Stimulated activated CD4-positive, alpha-beta T cell treated with anti-CD3 and anti-CD28 coated beads, TNF-alpha, amount 100 ng/mL, for 1 hour (primary cell): ENCODE measurements at places on chromosomes 12 and 14.

DNA sequence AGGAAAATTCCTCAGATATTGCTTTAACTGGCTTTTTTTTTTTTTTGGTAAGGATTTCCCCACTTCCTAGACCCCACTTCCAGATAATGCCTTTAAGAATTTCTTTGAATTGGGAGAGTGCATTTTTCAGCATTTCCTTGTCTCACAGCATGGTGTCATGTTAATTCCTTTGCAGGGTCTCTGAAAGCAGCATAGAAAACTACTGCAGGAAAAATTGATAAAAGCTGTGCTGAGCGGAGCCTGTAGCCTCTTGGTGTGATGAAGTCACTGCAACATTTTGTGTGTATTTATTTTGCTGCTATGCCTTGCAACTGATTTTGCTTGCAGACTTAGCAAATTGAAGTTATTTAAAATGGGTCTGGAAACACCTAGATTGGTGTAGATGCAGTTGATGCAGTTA lies 2.7 kb downstream of the ANO4 start:
- DNase-seq, result no peak

DNA sequence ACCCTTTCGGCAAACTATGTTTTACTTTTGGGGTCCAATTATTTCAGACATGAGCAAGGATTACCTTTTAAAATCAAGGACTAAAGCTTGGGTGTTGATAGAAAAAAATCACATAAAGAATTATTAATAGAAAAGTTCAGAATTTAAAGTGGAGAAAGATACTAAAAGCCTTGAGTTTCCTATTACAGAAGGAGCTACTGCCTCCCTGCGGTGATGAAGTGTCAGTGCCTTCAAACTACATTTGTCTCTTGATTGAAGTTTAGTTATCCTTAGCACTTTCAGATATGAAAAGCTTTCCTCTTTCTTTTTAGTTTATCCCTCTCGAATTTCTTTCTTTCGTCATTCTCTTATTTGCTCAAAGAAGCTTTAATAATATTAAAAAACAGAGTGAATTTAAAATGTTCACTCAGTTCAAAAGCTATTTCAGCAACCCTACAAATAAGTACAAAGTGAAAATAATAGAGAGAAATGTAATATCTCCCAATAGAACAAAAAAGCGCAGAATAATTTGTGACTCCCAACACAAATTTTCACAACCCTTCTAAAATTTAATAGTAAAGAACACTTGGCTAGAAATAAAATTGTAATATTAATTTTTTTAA lies 87.6 kb downstream of the SEC23A start:
- no peak for DNase-seq

- no peak for DNase-seq
These were observed 33.9 kb downstream of the CEP290 start for GRCh38 chr12:88108021-88108420.

DNA sequence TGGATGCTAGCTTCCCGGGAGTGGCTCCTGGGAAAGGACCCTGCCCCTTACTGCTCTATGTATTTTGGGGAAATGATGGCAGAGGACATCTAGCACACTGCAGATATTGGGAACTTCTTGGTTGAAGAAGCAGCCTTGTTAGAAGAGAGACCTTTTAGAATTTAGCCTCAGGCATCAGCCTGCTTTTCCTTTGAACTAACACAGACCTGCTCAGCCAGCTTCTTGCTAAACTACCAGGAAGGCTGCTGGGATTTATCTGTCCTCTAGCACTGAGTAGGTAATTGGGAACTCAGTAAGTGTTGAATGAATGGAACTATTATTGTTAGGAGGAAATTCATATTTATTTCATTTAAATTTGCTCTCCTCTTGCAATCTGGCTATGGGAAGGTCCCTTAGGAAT lies 77.3 kb downstream of the DRAM1 start:
- no peak for DNase-seq

DNA sequence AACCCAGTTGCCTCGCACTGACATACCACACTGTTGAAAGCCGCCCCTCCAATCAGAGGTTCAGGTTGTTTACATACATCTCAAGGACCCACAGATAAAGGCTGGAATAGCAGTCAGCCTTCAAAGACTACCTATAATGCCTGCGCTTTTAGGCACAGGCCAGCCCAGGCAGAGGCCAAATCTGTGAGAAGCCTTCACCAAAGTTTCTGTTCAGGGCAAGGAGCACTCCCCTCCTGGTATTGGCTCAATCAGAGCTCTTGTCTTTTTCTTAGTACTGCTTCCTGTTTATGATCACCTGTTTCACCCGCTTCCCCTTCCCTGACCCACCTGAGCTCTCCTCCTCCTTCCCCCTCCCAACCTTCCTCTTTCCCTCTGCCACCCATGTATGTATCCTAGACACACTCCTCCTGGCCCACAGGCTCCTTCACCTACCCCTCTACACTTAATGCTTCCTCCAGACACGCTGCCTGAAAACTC lies 34.8 kb downstream of the DUSP16 start:
- no peak for DNase-seq

GRCh38 chr12:64427988-64428387 lies 23.8 kb downstream of the XPOT start:
- no peak for DNase-seq

DNA sequence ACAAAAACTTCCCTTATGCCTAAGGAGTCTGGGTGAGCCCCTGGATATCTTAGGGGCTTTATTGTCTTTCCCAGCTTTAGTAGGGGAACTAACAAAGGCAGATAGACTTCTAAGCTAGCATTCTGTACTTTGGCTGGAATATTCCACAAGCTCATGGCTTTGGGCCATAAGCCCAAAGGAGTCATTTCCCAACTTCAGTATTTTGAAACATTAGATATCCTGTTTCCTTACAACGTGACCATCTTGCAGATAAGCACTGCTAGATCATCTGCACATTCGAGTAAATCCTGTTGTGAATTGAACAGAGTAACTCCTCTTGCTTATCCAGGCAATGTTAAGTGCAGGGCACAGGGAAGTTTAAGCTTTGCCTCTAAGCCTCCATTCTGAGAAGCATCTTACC lies 70.6 kb upstream of the ACTN1 start:
- DNase-seq, result no peak

GRCh38 chr14:88941414-88941813 lies 117.0 kb downstream of the TTC8 start:
- no peak for DNase-seq

GRCh38 chr12:22467190-22467589 lies 77.2 kb downstream of the C2CD5 start:
- no peak for DNase-seq

- DNase-seq, result no peak
These were observed 133.1 kb downstream of the MED13L start for GRCh38 chr12:116144384-116144783.

DNA sequence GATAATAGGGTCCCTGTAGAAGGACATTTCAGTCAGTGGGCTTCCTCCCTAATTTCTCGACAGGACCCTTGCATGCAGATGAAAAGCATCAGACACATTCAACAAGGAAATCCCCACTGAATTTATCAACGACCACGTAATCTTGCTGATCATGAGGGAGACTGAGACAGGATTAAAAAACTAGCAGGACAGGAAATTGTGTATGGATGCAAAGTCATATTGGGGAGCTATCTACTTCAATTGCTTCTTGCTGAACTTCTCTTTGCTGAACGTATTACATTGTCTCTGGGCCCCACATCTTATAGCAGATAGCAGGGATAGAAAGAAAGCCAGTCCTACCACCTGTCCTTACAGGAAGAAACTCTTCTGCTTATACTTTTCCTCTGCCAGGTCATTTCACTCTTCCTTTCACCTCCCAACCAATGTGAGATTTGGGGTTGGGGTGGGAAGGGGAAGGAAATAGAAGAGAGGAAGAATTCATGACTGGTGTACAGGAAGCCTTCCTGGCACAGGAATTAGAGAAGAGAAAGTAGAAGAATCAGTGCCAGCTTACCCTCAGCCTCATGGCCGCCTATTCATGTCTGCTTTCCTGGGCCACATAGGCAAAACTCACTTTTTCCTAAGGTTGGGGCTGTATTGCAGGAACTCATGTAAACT lies 333.3 kb downstream of the ZFP36L1 start:
- no peak for DNase-seq
